ENCODE measurements at places on chromosomes 11 and 22.

GRCh38 chr22:24697621-24698082 lies 76.9 kb downstream of the PIWIL3 start:
- no peak overlapping the region for H3K4me3 ChIP-seq
- H3K4me1 ChIP-seq = peaks cover 32% of the 10 kb centered on the region
- H3K36me3 ChIP-seq = no peaks in the 10 kb centered on the region
- peak overlapping the region; percentile 16 for H3K27ac ChIP-seq
- peak; percentile 58 for DNase-seq
- H3K27me3 ChIP-seq = no peaks in the 10 kb centered on the region

DNA sequence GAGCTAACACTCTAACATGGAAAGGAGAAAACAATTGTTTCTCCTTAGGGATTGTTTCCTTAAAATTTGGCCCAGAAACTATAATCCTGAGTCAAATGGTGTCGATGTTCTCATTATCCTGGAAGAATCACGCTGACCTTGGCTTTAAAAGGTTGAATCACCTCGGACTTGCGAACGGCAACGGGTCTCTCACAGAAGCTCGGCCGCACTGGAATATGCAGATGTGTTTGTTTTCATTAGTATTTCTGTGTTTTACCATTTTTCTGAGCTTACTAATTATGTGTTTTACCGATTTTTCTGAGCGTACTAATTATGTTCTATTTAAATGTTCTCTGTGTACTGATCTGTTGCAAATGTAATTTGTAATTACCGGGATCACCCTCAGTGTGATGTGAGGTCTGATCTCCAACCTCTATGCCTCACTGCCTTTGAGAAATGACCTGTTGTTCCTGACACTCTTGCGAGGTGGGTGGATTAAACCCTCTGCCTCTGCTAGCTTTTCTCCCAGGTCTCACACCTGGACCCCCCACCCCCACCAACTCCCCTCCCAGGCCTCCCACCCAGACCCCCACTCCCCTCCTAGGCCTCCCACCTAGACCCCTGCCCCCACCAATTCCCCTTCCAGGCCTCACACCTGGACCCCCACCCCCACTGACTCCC lies 38.3 kb upstream of the BRSK2 start:
- no peak overlapping the region for H3K27ac ChIP-seq
- H3K4me1 ChIP-seq = no peaks in the 10 kb centered on the region
- DNase-seq = no peak
- H3K4me3 ChIP-seq = no peak overlapping the region

- H3K27me3 ChIP-seq = peaks cover 15% of the 10 kb centered on the region
- H3K4me1 ChIP-seq = no peaks in the 10 kb centered on the region
- H3K27ac ChIP-seq = no peak overlapping the region
- H3K4me3 ChIP-seq = no peak overlapping the region
- no peak for DNase-seq
Observed at GRCh38 chr11:12001186-12001585, 7.2 kb downstream of the DKK3 start.

GRCh38 chr11:444396-445144 lies 2.8 kb upstream of the ANO9 start:
- H3K4me1 ChIP-seq = peaks cover 45% of the 10 kb centered on the region
- peaks cover 20% of the 10 kb centered on the region for H3K27me3 ChIP-seq
- peak; percentile 84 for DNase-seq
- no peaks in the 10 kb centered on the region for H3K36me3 ChIP-seq

GRCh38 chr11:61956191-61957020 lies 6.3 kb downstream of the BEST1 start:
- H3K4me1 ChIP-seq = peaks cover 15% of the 10 kb centered on the region
- no peak for DNase-seq
- no peaks in the 10 kb centered on the region for H3K36me3 ChIP-seq
- H3K4me3 ChIP-seq = no peak overlapping the region
- peaks cover 16% of the 10 kb centered on the region for H3K27me3 ChIP-seq

DNA sequence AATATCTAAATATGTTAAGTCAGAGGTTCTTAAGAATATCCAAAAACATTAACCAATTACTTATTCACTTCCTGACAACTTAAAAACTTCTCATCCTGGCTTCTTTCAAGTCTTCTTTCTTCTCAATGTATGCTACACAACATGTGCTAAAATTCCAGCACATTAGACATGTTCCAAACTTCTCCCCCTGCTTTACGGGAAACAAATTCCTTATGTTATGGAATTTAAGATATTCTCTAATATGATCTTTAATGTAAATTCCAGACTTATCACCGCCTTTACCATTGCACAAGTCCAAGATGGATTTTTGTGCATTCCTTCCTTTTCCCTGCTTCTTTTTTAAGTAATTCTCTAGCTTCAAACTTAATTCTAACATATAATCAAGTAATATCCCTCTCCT lies 964.5 kb upstream of the CHORDC1 start:
- no peak overlapping the region for H3K27ac ChIP-seq
- no peak for DNase-seq
- no peaks in the 10 kb centered on the region for H3K27me3 ChIP-seq
- H3K36me3 ChIP-seq = no peaks in the 10 kb centered on the region
- no peak overlapping the region for H3K4me3 ChIP-seq

DNA sequence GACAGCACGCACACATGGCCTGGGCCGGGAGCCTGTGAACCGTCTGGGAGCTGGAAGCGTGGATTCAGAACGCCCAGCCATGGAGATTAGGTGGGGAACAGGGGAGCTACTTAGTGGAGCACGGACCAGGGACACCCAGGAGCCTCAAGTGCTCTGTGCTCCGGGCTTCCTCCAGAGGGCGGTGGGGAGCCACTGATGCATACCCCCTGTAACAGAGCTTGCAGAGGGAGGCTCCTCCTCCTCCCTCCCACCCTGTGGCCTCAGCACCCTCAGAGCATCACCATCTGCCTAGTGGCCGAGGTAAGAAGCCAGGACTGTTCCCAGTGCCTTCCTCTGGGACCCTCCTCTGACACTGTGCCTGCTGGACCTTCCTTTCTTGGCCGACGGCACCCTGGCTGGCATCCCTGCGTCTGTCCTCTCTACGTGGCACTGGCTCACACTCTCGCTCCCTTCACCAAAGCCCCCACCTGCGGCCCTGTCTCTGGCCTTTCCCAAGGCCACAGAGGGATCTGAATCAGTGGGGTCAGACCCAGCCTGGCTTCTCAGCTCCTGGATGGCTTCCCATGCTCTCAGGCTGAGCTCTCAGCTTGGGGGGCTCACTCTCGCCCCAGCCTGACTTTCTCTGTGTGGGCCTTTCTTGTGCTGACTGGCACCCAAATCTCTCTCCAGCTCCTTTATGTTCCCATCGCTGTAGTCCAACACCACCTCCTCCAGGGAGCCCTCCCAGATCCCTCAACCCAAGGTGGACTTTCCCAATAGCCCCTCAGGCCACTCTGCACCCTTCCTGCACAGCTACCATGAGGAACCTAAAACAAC lies 780.9 kb downstream of the BRD1 start:
- H3K36me3 ChIP-seq = no peaks in the 10 kb centered on the region
- peaks cover 2% of the 10 kb centered on the region for H3K27me3 ChIP-seq
- no peak overlapping the region for H3K4me3 ChIP-seq

DNA sequence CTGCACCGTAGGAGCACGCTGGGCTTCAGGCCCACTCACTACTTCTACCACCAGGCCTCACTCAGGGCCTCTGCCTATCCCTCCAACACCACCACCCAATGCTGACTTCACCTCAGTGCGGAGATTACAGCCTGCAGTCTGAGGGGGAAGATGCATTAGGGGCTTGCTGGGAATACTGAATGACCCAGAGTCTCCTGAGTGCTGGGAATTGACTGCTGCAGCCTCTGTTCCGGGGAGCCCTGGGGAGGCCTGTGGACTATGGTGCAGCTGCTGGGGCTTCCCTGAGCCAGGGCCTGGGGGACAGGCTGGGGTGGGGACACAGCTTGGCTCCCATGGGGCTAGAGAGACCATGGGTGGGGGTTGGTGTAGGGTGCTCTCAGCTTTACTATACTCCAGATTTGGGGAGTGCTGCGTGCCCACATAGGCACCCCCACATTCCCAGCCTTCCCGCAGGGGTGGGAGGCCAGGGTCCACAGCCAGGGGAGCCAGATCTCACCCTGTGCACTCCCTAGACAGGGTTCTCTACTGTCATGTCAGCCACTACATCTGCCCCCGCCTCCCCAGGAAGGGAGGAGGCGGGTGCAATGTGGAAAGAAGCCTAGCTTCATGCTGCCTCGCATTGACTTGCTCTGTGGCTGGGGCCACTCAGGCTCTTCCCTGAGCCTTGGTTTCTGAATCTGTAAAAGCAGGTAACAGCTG lies 44.4 kb downstream of the GDPD5 start:
- H3K4me1 ChIP-seq = peaks cover 2% of the 10 kb centered on the region
- H3K36me3 ChIP-seq = no peaks in the 10 kb centered on the region
- H3K4me3 ChIP-seq = no peak overlapping the region

- H3K27me3 ChIP-seq = no peaks in the 10 kb centered on the region
- no peaks in the 10 kb centered on the region for H3K36me3 ChIP-seq
- DNase-seq = no peak
- no peak overlapping the region for H3K27ac ChIP-seq
- H3K4me3 ChIP-seq = no peak overlapping the region
Observed at GRCh38 chr11:115695677-115696364, 191.6 kb upstream of the CADM1 start.

GRCh38 chr11:109421981-109422869 lies at the start of gene C11orf87:
C11orf87 (plus strand) TSS chr11:109422190; CDS start chr11:109423634, 1,444 bp downstream.
- H3K36me3 ChIP-seq = no peaks in the 10 kb centered on the region
- no peak within 1 kb of the TSS for H3K27ac ChIP-seq
- no peak within 1 kb of the TSS for H3K4me3 ChIP-seq
- peaks cover 49% of the 10 kb centered on the region for H3K27me3 ChIP-seq
- no peak for DNase-seq

DNA sequence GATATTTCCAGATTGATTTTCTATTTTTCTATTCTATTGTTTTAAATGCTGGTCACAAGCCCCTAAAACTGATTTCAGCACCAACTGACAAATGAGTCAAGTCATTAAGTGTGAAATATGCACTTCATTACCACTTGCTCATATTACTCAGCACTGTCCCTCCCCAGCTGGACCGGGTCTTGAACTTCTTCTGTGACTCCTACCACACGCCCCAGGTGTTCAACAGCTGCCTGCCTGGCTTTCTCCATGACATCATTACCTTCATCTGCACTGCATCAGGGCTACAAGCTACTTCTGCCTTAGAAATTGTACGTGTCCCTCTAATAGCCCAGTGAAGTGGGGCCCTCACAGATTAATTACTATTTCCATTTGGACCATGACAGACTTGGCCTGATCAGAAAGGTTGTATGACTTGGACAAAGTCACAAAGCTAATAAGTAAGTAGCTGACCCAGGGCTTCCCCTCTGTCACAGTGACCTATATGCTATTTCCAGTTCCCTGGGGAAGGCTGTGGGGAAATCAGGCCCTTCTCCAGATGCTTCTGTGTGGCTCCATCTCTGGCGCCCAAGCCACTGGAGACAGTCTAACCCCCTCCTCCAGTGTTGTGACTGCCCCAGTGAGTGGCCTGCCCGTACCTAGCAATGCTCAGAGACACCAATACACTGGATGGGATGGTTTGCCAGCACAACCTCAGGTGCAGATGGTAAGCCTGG lies 18.1 kb downstream of the TBC1D10A start:
- H3K27me3 ChIP-seq = no peaks in the 10 kb centered on the region
- H3K27ac ChIP-seq = peak overlapping the region; percentile 86
- H3K36me3 ChIP-seq = no peaks in the 10 kb centered on the region
- peaks cover 97% of the 10 kb centered on the region for H3K4me1 ChIP-seq
- H3K4me3 ChIP-seq = no peak overlapping the region

GRCh38 chr11:8802251-8802650 lies 108.7 kb upstream of the AKIP1 start:
- H3K27me3 ChIP-seq = no peaks in the 10 kb centered on the region
- H3K4me3 ChIP-seq = no peak overlapping the region
- peak overlapping the region; percentile 36 for H3K27ac ChIP-seq
- H3K4me1 ChIP-seq = peaks cover 56% of the 10 kb centered on the region

- H3K4me3 ChIP-seq = no peak overlapping the region
- H3K4me1 ChIP-seq = no peaks in the 10 kb centered on the region
- DNase-seq = no peak
- H3K27me3 ChIP-seq = no peaks in the 10 kb centered on the region
Observed at GRCh38 chr11:34382532-34383276, 24.9 kb upstream of the ABTB2 start.

DNA sequence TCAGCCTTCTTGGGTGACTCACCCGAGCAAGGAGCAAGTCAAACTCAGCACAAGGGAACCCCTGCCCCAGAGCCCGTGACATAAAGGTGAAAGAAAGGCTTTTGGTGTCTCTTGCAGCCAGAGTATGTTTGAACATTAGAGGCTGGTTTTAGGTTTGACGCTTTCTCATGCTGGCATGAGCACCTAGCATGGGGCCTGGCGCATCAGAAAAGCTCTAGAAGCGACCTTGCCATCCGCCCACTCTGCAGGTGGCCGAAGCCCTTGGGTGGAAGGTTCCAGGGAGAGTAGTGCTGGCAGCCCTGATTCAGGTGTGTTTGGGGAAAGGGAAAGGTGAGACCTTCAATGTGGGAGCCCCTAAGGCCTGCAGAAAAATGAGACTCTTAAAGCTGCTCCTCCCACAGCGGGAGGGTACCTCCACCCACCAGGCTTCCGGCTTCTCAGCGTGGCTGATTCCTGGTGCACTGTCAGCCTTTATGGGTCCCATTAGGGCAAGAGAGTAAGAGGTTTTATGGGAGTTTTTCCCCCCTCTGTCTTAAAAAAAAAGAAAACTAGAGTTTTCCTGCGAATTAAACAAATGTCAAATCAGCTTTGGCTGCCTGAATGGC lies 88.4 kb downstream of the GRIK4 start:
- no peaks in the 10 kb centered on the region for H3K4me1 ChIP-seq
- H3K36me3 ChIP-seq = no peaks in the 10 kb centered on the region
- no peak overlapping the region for H3K27ac ChIP-seq

- H3K36me3 ChIP-seq = no peaks in the 10 kb centered on the region
- H3K4me1 ChIP-seq = peaks cover 53% of the 10 kb centered on the region
- DNase-seq = peak; percentile 74
- H3K27me3 ChIP-seq = no peaks in the 10 kb centered on the region
- no peak overlapping the region for H3K4me3 ChIP-seq
Observed at GRCh38 chr11:65915821-65916251, 3.0 kb downstream of the C11orf68 start.

- no peak for DNase-seq
- H3K4me1 ChIP-seq = no peaks in the 10 kb centered on the region
- H3K4me3 ChIP-seq = no peak overlapping the region
- H3K36me3 ChIP-seq = no peaks in the 10 kb centered on the region
- no peaks in the 10 kb centered on the region for H3K27me3 ChIP-seq
- H3K27ac ChIP-seq = no peak overlapping the region
Observed at GRCh38 chr22:28669387-28669786, 10.3 kb downstream of the TTC28 start.

DNA sequence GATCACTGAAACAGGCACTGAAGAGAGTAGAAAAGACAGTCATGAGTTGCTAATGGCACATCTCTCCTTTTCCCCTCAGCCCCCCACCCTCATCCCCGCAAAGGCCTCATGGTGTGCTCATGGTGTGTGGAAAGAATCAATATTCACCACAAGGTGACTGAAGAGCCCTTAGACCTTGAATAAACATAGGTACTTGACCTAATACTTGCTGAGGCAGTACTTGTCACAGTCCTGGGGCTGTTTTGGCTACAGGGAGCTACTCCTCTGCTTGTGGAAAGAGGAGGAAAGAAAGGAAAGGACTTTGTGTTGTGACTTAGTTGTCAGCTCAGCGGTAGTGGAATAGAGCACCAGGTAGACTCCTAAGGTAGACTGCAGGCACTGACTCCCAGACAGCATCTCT lies 537.8 kb upstream of the CCDC179 start:
- no peak overlapping the region for H3K4me3 ChIP-seq
- no peaks in the 10 kb centered on the region for H3K4me1 ChIP-seq
- H3K27ac ChIP-seq = no peak overlapping the region
- H3K27me3 ChIP-seq = no peaks in the 10 kb centered on the region

All from transverse colon (tissue), 4 donors.